ENCODE measurements at places on chromosomes 4 and X.

DNA sequence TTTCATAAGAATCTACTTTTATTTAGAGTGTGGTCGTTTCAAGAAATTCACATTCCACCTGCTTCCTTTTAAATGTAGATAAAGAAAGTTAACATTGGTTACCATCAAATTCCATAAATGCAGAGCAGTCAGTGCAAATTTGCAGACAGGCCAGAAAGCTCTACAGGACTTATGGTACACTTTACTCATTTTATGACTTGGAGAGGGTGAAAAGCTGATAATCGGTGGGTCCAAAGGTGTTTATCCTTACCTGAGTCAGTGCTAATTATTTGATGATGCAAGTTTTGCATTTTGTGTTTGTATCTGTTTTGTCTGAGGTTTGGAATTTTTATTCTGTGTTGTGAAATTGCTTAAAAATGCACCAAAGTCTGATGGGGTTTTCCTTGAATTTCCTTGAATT lies 193.3 kb downstream of the PALLD start:
- no peak for DNase-seq

DNA sequence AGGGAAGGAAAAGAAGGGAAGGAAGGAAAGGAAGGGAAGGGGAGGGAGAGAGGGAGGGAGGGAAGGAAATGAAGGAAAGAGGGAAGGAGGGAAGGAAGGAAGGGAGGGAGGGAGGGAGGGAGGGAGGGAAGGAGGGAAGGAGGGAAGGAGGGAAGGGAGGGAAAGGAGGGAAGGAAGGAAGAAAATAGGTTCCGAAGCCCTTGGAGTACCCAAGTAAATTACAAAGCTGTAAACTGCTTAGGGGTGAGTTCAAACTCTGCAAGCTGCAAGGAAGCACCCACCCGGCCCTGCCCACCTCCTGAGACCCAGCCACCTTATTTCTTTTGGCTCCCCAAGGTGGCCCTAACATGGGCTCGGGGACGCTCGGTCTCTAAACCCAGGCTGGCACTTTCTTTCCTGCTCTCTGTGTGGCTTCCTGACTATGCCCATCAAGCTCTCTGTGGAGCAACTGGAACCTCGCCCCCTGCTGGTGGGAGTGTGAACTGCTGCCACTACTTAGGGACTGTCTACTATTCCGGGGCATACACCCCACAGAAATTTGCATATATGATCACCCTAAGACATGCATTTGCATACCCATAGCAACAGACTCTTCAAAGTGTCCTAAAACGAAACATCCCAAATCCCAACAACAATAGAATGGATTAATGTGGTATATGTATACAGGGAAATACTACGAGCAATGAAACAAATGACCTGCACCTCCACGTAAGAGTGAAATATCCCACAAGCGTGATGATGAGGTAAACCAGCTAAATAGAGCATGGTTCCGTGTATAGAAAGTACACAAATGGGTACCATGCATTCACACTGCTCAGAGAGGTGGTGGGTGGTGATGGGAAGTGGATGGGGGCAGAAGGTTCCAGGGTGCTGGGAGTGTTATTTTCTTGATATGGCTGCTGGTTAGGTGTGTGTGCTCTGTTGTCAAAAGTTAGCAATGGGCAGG lies 151.7 kb upstream of the TBL1X start:
- DNase-seq = peak; percentile 81

DNA sequence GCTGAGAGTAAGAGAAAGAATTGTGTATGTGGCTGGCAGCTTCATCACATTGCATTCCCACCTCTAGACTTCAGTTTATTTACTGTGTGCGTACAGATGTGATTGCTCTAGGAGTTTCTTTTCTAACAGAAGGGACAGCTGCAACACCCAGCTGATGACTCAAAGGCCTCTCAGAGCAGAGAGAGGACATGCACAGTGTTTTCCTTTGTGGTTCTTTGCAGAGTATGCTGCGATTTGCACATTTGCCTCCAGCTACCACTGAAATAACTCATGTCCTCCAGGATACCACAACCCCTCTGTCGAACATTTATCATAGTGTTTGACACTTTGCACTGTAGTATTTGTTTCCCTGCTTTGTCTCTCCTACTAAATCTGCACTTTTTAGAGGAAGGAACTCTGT lies 294.1 kb downstream of the STIM2 start:
- no peak for DNase-seq

DNA sequence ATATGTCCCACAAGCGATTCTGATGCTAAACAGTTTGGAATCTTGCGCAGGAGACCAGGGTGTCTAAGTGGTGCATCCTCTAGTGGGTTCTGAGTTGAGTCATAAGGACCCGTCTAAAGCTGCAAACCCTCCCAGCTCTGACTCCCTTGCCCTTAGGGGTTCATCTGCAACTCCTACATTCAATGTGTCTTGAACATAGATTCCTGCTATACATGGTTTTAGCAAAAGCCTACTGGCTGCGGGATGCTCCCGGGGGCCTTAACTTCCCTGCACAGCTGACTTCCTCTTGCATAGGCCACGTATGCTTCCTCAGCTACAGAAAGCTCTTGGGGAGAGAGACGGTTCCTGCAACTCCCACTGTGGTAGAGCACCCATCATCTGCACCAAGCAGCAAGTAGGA lies 236.7 kb downstream of the EVC2 start:
- DNase-seq = no peak

GRCh38 chrX:84144281-84144680 lies 43.7 kb downstream of the RPS6KA6 start:
- DNase-seq = no peak

DNA sequence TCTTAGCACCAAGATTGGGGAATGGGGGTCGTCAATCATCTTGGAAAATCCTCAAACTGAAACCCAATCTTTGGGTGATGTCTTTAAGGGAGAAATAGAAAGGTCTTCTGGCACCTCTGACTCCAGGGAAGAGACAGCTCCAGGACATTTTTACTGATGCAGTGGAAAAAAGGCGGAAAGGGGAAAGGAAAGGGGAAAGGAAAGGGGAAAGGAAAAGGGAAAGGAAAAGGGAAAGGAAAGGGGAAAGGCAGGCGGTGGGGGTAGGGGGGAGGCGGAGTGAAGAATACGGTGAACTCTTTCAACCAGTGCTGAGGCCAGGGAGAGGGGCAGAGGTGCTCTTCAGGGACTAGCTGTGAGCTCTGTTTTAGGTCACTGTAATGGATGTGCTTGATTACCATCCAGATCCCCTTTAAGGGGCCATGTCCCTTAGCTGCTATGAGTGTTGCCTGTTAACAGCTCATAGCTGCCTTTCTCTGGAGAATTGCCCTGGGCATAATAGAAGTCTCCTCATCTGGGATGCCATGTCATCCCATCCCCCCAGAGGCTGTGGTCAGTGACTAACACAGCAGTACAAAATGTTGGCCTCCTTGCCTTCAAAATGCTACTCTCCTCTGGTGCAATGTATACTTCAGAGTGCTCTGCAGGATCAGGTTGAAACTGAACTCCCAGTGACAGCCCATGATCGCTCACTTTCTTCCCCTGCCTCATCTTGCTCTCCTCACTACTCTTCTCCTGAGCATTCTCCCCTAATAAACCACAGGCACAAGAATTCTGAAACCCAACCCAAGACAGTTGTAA lies 92.4 kb upstream of the AP1S2 start:
- DNase-seq = no peak

DNA sequence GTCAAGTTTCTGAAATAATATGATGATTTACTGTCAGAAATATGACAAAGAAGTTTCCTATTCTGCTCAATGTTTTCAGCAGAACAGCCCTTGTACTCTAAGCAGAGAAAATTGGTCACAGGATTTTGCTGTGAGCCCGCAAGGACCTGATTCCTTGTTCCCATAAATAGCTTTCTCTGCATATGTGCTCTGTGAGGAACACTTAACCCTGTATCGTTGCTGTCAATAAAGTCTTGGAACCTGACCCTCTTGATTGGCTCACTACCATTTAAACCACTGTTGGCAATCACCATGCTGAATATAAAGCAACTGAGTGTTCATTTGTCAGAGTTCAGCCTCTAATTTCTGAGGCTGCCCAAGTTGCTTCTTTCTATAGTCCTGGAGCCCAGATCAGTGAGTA lies 158.2 kb upstream of the NOCT start:
- DNase-seq = no peak

DNA sequence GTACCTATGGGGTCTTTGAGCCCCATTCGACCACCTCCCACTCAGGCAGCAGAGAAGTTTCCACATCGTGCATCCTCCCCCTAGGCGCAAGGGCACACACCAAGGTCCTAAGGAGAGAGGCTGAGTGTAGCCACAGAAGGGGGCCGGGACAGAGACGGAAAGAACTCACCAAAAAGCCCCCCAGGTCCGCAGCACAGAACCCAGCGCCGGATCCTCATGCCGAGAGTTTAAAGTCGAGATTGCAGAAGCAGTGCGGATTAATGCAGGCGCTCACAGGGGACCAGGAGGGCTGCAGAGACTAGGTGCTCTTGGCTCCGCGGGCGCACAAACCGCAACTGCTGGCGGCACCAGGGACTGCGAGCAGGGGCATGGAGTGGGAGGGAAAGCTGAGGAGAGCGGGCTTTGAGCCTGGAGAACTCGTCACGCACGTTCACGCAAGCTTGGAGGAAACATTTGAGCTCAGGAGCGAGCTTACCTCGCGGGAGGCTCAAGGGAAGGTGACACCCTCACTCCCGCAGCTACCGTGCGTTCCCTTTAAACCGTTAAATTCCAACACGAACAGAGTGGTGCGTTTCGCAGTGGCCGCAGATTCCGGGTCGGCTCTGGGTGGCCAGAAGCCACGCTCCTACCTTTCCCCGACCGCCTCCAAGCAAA lies 8.5 kb downstream of the NKX3-2 start:
- no peak for DNase-seq

DNA sequence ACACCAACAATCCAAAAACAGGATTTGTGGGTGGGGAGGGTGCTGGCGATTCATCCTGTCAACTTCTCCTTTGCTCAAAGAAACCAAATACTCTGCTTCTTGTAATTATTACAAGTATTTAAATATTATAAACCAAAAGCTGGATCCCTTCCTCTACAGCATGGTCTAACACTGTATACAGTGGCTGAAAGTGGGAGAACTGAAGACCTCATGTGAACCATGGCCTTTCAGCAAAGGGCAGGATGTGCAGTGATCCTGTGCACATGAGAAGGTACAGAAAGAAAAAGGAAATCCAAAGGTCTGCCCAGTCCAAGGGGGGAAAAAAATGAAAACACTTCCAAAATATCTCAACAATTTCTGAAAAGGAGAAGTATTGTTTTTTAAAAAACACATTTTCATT lies 5.3 kb upstream of the CXorf38 start:
- no peak for DNase-seq

DNA sequence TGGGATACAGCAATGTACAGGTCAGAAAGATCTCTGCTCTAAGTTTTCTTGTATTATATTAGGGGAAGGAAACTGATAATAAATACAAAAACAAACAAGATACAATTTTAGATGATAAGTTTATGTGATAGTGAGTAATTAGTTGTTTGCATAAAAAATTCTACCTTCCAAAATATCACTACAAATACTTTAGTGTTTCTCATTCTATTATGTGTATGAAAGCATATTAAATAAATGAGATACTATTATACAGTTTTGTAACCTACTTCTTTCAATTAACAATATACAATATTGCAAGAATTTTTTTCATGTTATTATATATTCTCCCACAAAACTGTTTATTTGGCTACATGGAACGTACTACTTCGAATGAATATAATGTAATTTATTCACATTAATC lies 4.2 kb upstream of the FGF2 start:
- no peak for DNase-seq

GRCh38 chrX:77003956-77004355 lies 443.2 kb upstream of the FGF16 start:
- peak; percentile 34 for DNase-seq

DNA sequence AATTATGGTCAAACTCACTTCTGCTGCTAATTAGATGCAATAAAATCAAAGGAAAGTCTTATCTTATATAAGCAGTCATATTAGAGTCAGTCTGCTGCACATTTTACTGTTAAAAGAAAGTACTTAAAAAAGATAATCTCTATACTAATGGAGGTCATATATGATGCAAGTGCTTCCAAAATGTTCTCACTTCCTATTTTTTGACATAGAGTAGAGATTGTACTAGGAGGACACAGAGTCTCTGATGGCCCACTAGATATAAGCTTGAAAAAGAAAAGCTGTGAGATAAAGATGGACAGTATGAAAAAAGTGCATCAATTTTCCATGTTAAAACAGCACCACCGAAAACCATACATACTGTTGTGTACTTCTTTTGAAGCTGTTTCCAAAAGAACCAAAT lies 196.9 kb downstream of the KLHL13 start:
- DNase-seq = no peak

DNA sequence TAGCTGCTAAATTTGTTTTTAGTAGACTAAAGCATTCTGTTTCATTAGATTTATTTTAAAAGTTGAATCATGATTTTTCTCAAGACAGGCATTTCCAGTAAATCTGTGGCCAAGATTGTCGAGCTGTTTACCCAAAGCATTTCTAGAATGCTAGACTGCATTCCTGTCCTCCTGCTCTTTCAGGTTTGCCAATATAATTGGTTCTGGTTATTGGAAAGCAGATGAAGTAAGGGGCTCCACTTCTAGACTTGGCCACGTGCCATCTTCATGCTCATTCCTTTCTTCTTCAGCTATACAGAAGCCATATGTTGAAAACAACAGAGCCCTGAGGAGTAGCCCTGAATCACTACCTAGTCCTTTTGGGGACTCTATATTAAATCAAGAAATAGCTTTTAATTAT lies 62.5 kb downstream of the PGRMC2 start:
- DNase-seq = no peak

DNA sequence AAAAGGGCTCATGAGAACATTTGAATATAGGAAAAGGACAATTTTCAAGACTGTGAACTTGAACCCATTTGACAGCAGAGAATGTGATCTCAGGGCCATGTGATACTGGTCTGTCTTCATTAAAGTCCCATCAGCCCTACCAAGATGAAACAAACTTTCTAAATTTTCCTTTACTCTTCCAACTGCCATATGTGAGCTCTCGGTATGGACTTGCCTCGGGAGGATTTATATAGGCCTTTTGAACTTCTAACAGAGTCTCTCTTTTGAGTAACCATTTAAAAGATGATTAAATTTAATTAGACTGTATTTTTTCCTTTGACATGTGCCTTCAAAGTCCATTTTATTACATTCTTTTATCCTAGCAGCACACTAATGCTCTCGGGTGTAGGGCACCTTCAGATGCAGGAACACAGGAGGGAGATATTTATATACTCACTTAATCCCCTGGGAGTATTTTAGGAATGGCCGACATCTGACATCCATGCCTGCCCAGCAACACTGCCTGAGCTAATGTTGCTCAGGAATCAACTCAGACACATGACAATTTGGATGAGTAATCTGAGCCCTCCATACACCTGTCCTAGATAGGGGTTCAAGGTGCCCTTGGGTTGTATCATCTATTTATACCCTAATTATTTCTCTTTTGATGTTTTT lies 155.0 kb downstream of the SLC7A11 start:
- DNase-seq = no peak
